Retinal pigment epithelial cell (primary cell): ENCODE measurements at places on chromosomes 11 and 22.

DNA sequence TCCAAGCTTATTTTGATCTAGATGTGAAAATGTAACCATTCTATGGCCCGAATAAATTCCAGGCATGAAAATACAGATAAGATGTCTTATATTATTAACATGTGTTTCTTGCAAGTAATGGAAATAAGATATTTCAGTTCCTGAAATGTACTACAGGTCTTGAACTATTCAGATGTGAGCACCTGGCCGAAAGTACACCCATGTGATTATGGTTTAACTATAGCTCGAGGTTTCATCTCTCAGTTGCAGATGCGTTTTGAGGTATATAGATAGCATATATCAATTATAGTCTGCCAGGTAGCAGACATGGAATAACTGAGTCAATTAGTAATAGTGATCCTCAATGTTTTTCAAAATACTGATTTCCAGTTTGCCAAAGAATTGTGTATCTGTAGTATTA lies 68.3 kb downstream of the DDIAS start:
- DNase-seq, result no peak

GRCh38 chr11:89922195-89922660 lies at the start of gene TRIM49D1:
TRIM49D1 (minus strand) TSS chr11:89922245; CDS start chr11:89917710, 4,535 bp downstream.
- DNase-seq, result no peak

GRCh38 chr11:127027000-127027399 lies 26.4 kb upstream of the KIRREL3 start:
- no peak for DNase-seq

DNA sequence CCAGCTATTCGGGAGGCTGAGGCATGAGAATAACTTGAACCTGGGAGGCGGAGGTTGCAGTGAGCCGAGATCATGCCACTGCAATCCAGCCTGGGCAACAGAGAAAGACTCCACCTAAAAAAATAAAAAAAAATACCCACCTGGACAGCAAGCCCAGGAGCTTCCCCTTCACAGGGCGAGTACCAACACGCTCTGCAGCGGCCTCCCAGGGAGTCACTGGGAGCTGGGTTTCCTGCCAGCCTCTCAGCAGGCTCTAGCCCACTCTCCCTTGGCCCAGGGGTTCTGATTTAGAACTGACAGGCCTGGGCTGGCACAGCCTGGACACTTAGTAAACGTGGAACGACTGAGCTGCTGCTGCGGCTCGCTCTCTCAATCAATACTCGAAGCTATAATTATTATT lies 2.0 kb upstream of the CABP7 start:
- DNase-seq, result no peak

- no peak for DNase-seq
Measured at GRCh38 chr11:118791961-118792569, 1.1 kb upstream of the DDX6 start.

- no peak for DNase-seq
Measured at GRCh38 chr22:28801845-28802594, 1.7 kb upstream of the XBP1 start.

- DNase-seq, result no peak
Measured at GRCh38 chr22:22233081-22233480, 11.5 kb upstream of the VPREB1 start.

DNA sequence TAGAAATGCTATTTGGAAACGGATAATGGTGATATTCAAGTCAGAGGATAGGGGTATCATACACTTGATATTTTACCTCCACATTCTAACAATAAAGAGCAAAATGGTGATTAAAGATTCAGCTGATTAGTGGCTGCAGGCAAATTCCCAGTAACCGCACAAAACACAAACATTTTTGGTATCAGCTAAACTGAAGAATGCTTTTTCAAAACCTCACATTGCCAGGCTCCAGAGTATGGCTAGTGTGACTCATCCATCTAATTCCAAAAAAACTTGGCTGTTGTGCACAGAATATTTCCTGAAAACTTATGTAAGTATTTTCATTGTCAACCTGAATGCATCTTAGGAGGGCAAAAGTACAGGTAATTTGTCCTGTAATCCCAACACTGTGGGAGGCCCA lies 10.9 kb downstream of the SRPRA start:
- DNase-seq, result no peak

- no peak for DNase-seq
Measured at GRCh38 chr11:111870522-111870885, 877 bp downstream of the ALG9 start.

GRCh38 chr11:58391879-58392278 lies 14.8 kb downstream of the OR5B3 start:
- no peak for DNase-seq

- DNase-seq, result no peak
Measured at GRCh38 chr11:109041876-109042275, 377.0 kb downstream of the DDX10 start.

- DNase-seq, result no peak
Measured at GRCh38 chr11:20966489-20966888, 297.1 kb downstream of the NELL1 start.

GRCh38 chr11:14519597-14519916 lies 629 bp downstream of the PSMA1 start:
- DNase-seq, result no peak

GRCh38 chr11:129896062-129896461 lies 684 bp upstream of the NFRKB start:
- no peak for DNase-seq

DNA sequence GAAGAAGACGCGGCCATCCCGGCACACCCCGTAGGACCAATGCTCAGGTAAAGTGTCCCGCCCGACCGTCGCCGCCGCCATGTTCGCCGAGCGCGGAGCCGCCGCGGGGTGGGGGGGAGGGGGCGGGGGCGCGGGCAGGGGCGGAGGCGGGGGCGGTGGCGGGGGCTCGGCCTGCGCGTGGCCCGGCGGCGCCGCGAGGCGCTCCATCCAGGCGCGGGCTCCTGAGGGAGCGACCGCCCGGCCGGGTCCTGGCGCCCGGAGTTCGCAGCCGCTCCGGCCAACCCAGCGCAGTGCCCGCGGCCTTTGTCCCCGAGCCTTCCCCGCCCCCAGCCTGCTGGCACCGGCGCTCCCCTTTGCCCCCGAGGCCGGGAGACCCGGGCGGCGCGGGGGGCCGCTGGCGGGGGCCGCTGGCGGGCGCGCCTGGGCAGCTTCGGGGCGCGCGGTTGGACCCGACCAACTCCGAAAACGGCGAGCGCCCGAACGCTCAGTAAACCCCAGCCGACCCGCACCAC lies at the start of gene PLEKHA7:
TSS of gene PLEKHA7 (minus strand) at position 94 of the 512 bp plus-strand sequence. CDS start at position 81, 13 bp downstream.
- no peak for DNase-seq

- no peak for DNase-seq
Measured at GRCh38 chr22:23220485-23221350, 40.4 kb downstream of the BCR start.

GRCh38 chr11:81967242-81967641 lies 766.4 kb downstream of the FAM181B start:
- DNase-seq, result no peak

GRCh38 chr11:23789200-23789853 lies 707.5 kb upstream of the LUZP2 start:
- DNase-seq, result no peak

DNA sequence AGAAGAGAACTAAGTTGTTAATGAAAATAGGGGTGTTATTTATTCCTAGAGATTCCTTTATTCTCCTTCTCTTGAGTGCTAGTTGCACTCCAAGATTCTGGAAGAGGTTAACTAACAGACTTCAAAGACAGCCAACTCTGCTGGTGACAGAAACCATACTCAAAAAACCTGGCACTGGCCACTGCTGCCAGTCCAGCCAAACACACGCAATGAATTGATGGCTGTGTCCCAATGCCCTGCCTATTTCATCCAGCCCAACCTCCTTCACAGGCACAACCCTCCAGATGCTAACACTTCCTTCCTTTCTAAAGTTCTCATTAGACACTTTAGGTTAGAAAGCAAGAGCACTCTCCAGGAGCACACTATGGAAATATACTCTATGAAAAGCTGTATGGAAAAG lies 150.8 kb upstream of the C11orf58 start:
- DNase-seq, result no peak

- no peak for DNase-seq
Measured at GRCh38 chr22:50556703-50557102, 6.0 kb downstream of the SYCE3 start.

DNA sequence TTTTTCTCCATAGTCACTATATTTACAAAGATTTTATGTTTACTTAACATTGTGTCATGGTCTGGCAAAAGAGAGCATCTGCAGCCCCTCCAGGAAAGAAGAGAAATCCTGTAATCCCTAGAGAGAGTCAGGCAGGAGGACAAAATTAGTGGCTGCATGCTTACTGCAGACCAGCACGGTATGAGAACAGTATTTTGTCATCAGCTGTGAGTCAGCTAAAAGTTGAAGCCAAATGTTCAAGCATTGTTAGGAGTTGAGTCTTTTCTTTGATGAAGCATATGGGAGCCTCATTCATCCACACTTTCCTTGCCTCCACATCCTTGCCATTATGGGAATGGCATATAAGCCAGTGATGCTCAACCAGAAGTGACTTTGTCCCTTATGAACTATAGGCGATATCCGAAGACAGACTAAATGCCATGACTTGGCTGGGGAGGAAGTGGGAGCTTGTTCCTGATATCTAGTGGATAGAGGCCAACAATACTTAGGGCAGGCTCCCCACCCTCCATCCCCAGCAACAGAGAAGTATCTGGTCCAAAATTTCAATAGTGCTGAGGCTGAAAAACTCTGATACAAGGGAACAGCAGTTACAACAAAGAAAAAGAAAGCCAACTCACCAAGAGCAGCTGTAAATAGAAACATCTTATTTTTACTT lies 112.0 kb upstream of the OR5AK2 start:
- DNase-seq, result no peak
